Muscle of leg (tissue), 16 donors: ENCODE measurements at places on chromosomes 12 and 14. TPM values are rescaled to one million over a fixed set of nuclear protein-coding genes. Genes with fewer than 3 reads are reported as not detected.

The EP400 gene
- total RNA-seq: 9.0 TPM

The TUNAR gene
- 0.18 TPM for total RNA-seq

DNA sequence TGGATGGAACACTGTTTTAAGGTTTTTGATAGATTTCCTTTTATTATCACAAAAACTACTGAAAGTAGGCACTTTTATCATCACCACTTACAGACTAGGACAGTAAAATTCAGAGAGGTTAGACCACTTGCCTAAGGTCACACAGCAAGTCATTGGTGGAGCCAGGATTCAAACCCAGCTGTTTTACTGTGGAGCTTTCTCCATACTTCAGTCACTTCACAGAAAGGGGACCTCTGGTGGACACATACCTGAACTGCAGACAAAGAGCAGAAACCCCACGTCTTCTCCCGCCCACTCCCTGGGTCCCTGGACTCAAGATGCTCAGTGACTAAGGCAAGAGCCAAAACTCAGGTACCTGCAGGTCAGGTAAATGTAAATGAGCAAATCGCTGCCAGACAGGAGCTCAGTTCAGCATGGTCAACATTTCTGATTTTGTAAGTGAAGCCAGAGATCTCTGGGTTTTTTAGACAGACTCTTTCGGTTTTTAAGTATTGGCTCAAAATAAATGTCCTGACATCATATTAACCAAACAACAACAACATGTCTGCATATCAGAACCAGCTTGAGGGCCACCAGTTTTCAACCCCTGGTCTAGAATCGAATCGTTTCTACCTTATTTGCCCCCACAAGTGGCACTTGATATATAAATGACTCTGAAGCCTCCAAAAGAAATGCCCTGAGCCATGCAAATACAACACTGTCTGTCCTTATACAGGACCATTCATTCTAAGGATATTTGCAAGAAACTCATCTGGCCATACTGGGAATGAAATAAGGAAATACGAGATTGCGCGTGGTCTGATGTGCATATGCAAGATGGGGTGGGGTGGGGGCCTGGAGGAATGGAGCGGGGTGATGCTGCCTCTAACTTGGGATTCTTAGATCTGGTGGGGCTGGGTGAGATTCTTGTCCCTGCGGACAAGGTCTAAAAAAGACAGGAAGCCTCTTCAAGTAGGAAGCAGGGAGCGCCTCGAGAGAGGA, 110.9 kb downstream of the KSR2 start:
- DNase-seq: no peak
- no peaks in the 10 kb centered on the region for H3K27me3 ChIP-seq
- H3K4me1 ChIP-seq: no peaks in the 10 kb centered on the region
- no peak overlapping the region for H3K4me3 ChIP-seq
- H3K27ac ChIP-seq: no peak overlapping the region

The DCN gene
- total RNA-seq: 2,074 TPM

DNA sequence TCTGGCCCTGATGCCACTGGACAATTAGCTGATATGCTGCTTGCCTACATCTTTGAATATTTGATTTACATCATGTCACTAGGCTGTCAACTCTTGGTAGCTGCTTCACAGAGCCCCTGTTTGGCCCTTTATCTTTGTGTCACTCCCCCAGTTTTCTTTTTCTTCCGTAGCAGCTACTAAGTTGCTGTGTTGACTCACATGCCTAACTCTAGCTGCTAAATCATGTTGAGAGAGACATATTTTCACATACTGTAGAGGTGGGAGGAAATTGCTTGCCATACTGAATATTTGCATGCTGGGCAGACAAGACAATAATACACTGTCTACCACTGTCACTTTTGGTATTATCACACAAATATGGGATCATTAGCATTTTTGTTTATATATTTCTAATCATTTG, 147.1 kb upstream of the NOVA1 start:
- DNase-seq: no peak
- no peak overlapping the region for H3K27ac ChIP-seq
- H3K36me3 ChIP-seq: no peaks in the 10 kb centered on the region
- H3K4me1 ChIP-seq: no peaks in the 10 kb centered on the region
- no peaks in the 10 kb centered on the region for H3K27me3 ChIP-seq
- no peak overlapping the region for H3K4me3 ChIP-seq

- no peaks in the 10 kb centered on the region for H3K27me3 ChIP-seq
- DNase-seq: no peak
Measured at GRCh38 chr14:69320581-69321365, 60.8 kb downstream of the GALNT16 start.

DNA sequence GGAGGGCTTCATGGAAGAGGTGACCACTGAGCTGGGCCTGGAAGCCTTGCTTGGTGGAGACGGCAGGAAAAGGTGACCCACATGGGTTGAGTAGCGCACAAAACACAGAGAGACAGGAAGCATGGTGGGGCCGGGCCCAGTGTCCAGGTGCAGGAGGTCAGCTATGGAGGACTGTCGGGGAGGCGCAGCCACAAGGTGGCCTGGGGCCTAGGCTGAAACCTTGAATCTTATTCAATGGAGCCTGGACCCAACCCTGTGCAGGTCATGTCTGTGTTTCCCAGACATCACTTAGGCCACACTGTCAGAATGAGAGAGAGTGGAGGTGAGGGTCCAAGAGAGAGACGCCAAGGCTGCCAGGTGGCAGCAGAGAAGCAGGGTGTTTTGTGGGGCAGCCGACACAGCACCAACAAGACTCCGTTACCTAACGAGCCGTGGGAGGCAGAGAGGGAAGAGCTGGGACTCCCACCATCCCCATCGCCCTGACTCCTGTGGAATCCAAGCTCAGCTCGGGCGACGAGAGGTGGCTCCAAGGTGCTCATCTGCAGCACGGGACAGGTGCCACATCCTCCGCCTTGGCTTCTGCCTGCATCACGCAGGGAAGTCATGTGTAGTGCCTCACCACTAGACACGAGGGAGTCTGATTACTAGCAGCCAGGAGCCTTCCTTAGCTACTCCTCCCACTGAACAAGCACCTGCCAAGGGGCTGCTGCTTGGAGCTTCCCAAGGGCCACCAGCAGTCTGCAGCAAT, 38.7 kb downstream of the DEGS2 start:
- H3K27ac ChIP-seq: no peak overlapping the region
- H3K27me3 ChIP-seq: no peaks in the 10 kb centered on the region
- no peak overlapping the region for H3K4me3 ChIP-seq
- peaks cover 33% of the 10 kb centered on the region for H3K4me1 ChIP-seq
- peaks cover 18% of the 10 kb centered on the region for H3K36me3 ChIP-seq

DNA sequence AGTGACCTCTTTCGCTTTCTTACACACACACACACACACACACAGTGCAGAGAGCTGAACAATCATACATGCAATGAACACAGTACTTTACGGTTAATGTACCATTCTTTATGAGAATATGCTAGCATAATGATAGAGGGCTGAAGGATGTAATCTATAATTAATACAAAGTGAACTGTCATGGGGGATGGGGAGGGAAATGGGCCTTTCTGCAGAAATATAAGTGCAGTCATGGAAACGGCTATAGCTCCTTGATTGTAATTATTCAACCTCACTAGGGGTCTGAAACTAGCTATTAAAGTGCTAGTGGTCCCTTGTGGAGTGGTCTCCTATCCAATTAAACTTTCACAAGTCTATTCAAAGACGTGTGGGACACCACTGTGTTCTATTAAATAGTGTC, 443.2 kb upstream of the FOXG1 start:
- no peak overlapping the region for H3K27ac ChIP-seq
- H3K27me3 ChIP-seq: no peaks in the 10 kb centered on the region
- no peaks in the 10 kb centered on the region for H3K4me1 ChIP-seq
- no peak for DNase-seq

DNA sequence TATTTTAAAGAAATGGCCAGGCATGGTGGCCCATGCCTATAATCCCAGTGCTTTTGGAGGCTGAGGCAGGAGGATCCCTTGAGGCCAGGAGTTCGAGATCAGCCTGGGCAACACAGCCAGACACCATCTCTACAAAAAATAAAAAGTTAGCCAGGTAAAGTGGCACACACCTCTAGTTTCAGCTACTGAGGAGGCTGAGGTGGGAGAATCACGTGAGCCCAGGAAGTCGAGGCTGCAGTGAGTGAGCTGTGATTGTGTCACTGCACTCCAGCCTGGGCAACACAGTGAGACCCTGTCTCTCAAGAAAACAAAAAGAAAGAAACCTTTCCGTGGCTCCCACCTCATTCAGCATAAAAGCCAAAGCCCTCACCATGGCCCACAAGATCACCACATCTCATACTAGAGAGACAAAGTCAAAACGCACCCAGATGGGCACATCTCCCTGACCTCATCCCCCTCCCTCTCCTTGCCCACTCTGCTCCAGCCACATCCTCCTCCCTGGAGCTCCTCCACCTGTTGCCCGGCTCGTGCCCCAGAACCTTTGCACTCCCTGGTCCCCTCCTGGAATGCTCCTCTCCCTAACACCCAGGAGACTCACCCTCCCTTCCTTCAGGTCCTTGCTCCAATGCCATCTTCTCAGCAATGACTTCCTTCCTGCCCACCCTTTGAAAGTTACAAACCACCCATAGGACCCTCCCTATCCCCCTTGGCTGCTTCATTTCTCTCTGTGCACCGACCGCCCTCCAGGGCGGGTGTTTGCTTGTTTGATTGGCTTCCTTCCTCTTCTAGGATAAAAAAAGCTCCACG, 4.8 kb upstream of the SCARB1 start:
- peaks cover 5% of the 10 kb centered on the region for H3K27me3 ChIP-seq
- peaks cover 14% of the 10 kb centered on the region for H3K4me1 ChIP-seq
- DNase-seq: no peak
- H3K4me3 ChIP-seq: no peak overlapping the region
- H3K36me3 ChIP-seq: no peaks in the 10 kb centered on the region

DNA sequence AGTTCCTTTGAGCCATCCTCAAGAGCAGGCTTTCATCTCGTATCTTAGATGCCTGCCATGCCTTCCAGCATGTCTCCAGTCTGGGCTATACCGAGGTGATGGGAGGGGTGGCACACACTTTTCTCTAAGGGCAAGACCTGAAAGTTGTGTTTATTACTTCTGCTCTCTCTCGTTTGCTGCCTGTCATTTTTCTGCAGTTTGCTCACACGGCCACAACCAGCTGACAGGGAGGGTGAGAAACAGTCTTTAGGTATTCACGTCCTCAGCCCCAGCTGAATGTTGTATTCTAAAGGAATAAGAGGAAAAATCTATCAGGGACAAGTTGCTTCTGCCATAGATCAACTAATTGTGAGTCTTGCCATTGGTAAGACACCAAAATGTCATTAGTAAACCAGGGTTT, 88.0 kb downstream of the TMTC2 start:
- H3K27me3 ChIP-seq: no peaks in the 10 kb centered on the region
- no peaks in the 10 kb centered on the region for H3K36me3 ChIP-seq

The IKZF4 gene
- 2.2 TPM for total RNA-seq
